ENCODE measurements at places on chromosomes 5 and 9. TPM values are rescaled to one million over a fixed set of nuclear protein-coding genes. Genes with fewer than 3 reads are reported as not detected.

GRCh38 chr9:91845879-91846278 is 104.1 kb downstream of the ROR2 start:
- peaks cover 26% of the 10 kb centered on the region for H3K4me1 ChIP-seq
- H3K36me3 ChIP-seq: no peaks in the 10 kb centered on the region
- no peaks in the 10 kb centered on the region for H3K27me3 ChIP-seq
- no peak overlapping the region for H3K27ac ChIP-seq
- peak; percentile 19 for DNase-seq

ACTBL2 gene
- 0.34 TPM for polyA plus RNA-seq

GRCh38 chr5:150036513-150036912 is 36.0 kb downstream of the HMGXB3 start:
- H3K36me3 ChIP-seq: peaks cover 70% of the 10 kb centered on the region
- H3K27ac ChIP-seq: peak overlapping the region; percentile 79
- no peaks in the 10 kb centered on the region for H3K27me3 ChIP-seq
- peaks cover 32% of the 10 kb centered on the region for H3K4me1 ChIP-seq
- peak overlapping the region; percentile 34 for H3K4me3 ChIP-seq

FRRS1L gene
- 0.20 TPM for polyA plus RNA-seq

DNA sequence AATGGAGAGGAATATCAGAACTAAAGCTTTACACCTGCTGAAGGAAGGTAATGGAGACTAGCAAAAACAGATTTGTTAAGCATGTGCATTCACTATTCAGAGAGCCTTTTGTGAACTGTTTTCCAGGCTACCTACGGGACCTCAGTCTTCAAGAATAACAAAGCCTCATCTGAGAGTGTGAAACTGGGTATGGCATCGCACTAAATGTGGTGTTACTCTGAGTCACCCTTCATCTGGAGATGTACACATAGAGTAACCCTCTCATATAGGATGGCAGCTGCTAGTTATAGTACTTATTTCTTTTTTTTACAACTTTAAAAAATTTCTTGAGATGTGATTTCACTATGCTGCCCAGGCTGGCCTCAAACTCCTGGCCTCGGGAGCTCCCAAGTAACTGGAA is 306.8 kb downstream of the ZNF608 start:
- H3K4me3 ChIP-seq: no peak overlapping the region
- no peak overlapping the region for H3K27ac ChIP-seq

NAIF1 gene
- 4.8 TPM for polyA plus RNA-seq

DNA sequence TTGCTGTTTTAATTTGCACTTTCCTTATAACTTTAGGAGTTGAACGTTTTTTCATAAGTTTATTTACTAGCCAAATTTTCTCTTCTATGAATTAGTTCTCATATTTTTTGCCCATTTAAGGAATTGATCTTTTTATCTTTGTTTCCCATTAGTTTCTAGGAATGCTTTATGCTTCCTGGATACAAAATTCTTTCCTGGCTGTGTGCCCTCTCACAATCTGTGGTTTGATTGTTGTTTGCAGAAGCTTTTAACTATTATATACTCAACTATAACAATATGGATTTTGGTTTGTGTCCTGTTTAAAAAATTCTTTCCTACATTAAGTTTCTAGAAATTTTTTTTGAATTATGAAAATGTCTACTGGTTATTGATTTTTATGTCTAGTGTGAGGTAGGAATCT is 206.3 kb downstream of the CSNK1G3 start:
- H3K4me1 ChIP-seq: no peaks in the 10 kb centered on the region
- DNase-seq: no peak
- no peaks in the 10 kb centered on the region for H3K27me3 ChIP-seq
- no peak overlapping the region for H3K27ac ChIP-seq
- H3K4me3 ChIP-seq: no peak overlapping the region

DNA sequence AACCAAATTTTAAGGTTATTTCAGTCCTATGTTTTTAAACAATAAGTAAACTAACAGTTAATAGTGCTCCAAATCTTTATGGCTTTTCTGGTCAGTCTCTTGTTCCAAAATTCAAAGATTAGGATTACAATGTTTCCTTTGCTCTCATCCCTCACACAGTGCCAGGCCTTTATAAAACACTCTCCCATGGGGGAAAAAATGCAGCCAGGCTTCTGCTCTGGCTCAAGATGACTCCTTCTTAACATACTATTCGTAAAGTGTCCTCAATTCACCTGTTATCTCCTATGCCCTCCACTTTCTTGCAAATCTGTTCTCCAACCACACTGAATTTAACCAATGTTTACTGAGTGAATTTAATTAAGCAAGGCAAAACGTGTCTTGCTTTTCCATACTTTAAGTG is 1.4 kb downstream of the CEP120 start:
- H3K36me3 ChIP-seq: 0 out of 2 replicates have a peak, but pooled peaks cover 3% of the 10 kb centered on the region
- H3K27ac ChIP-seq: no peak overlapping the region
- peaks cover 5% of the 10 kb centered on the region for H3K4me1 ChIP-seq
- peak; percentile 29 for DNase-seq
- H3K4me3 ChIP-seq: peak overlapping the region; percentile 93

DNA sequence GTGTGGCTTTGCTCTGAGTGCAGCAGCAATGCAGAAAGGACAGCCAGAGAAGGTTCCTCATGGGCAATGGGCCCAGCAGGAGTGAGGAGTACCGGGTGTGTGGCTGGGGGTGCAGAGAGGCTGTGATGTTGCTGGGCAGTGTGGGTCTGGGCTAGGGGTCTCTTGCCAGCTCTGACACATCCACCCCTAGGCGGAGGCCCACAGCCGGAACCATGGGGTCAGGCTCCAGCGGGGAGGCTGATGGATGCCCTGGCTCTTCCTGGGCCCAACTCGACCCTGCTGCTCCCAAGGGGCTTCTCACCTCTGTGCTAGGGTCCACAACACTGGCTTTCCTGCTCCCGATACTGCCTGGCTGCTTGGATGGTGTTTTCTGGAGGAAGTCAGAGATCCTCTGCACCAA is 19.9 kb downstream of the TBC1D9B start:
- peaks cover 50% of the 10 kb centered on the region for H3K36me3 ChIP-seq
- H3K4me1 ChIP-seq: no peaks in the 10 kb centered on the region
- H3K4me3 ChIP-seq: no peak overlapping the region
- no peak overlapping the region for H3K27ac ChIP-seq

- DNase-seq: no peak
- peaks cover 23% of the 10 kb centered on the region for H3K4me1 ChIP-seq
- no peaks in the 10 kb centered on the region for H3K36me3 ChIP-seq
Measured at GRCh38 chr9:22005021-22005701, 3.9 kb downstream of the CDKN2B start.

IZUMO3 gene
- polyA plus RNA-seq: not detected

DNA sequence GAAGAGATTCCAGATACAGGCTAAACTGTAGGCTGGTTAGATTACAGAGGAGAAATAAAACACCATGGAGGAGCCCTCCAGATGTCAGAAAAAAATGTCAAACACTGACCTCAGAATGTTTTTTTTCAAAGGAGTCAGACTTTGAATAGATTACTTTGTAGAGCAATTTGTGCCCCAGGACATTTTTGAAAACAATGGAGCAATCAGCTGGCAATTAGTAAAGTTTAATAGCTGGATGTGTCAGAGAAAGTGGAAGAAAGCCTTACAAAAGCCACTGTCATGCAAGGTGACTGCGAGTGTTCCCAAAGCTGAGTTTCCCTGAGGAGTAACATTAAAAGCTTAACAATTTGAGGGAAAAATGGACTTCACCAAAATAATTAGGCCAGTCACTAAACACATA is 417.8 kb upstream of the CTNND2 start:
- no peaks in the 10 kb centered on the region for H3K4me1 ChIP-seq
- DNase-seq: no peak
- H3K4me3 ChIP-seq: no peak overlapping the region
- no peak overlapping the region for H3K27ac ChIP-seq
- no peaks in the 10 kb centered on the region for H3K36me3 ChIP-seq

DNA sequence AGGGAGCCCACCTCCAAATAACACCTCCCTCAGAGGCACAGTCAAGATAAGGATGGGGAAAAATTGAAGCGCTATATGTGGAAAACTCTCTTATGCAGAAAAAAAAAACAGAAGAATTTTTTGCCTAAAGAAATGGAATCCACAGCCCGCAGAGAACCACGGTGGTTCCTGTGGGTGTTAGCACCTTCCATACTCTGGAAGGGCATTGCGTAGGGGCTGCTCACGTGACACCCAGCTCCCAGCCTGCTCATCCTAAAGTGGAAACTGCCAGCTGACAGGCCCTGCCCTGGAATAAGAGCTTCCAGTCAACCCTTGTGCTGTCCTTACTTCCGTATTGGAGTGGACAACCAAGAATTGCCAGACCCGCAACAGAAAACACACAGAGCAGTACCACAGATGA is 142.5 kb downstream of the FSTL4 start:
- no peak overlapping the region for H3K27ac ChIP-seq
- H3K36me3 ChIP-seq: no peaks in the 10 kb centered on the region
- DNase-seq: no peak
- H3K27me3 ChIP-seq: peaks cover 11% of the 10 kb centered on the region

DNA sequence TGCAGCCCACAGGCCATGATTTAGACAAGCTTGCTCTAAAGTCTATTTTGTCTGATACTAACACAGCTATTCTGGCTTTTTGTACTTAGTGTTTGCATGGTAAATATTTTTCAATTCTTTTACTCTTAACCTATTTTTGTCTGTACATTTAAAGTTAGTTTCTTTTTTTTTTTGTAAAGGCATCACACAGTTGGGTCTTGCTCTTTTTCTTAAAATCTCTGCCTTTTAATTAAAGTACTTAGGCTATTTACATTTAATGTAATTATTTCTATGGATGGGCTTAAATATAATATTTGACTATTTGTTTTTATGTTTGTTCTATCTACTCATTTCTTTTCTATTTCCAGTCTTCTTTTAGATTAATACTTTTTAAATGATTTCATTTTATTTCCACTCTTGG is 49.7 kb upstream of the MAST4 start:
- H3K4me3 ChIP-seq: no peak overlapping the region
- no peak overlapping the region for H3K27ac ChIP-seq
- no peak for DNase-seq
- H3K36me3 ChIP-seq: no peaks in the 10 kb centered on the region
- H3K27me3 ChIP-seq: no peaks in the 10 kb centered on the region

DNA sequence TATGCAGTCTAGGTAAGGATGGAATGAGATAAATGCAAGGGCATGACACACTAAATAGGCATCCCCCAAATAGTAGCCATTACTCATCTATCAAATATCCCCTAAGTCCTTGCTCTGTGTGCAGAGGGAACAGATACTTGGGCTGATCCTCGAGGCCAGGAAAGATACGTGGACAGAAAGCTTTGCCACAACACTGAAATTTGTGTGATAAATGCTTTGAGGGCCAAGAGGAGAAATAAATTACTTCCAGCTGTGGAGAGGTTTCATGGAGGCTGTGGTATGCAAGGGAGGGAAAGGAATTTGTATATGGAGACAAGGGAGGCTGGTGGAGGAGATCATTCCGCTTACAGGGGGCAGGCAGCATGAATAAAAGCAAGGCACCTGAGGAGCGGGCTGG is 18.5 kb downstream of the ATOX1 start:
- H3K36me3 ChIP-seq: no peaks in the 10 kb centered on the region
- H3K4me1 ChIP-seq: peaks cover 71% of the 10 kb centered on the region
- DNase-seq: peak; percentile 94
- no peaks in the 10 kb centered on the region for H3K27me3 ChIP-seq
- H3K27ac ChIP-seq: peak overlapping the region; percentile 99
- H3K4me3 ChIP-seq: peak overlapping the region; percentile 64

GRCh38 chr9:69513141-69513820 is 158.9 kb downstream of the APBA1 start:
- H3K36me3 ChIP-seq: no peaks in the 10 kb centered on the region
- no peak for DNase-seq
- no peaks in the 10 kb centered on the region for H3K27me3 ChIP-seq
- H3K4me1 ChIP-seq: no peaks in the 10 kb centered on the region

DNA sequence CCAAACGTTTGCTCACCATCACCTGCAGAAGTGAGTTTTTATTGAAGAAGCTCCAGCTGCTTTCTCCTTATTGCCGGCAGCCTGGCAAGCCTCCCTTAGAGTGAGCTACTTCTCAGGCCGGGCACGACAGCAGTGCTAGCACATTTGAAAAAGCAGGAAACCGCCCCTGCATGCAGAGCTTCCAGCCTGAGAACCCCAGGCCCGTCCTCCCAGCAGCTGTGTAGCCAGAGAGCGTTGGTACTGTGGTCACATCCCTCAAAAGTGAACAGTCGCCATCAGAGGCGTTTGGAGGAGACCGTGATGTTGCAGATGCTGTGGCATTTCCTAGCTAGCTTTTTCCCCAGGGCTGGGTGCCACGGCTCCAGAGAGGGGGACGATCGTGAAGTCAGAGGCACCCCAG is 23.5 kb downstream of the SLC25A25 start:
- peak; percentile 54 for DNase-seq
- H3K27ac ChIP-seq: peak overlapping the region; percentile 63
- H3K27me3 ChIP-seq: no peaks in the 10 kb centered on the region
- peak overlapping the region; percentile 49 for H3K4me3 ChIP-seq
- H3K4me1 ChIP-seq: peaks cover 27% of the 10 kb centered on the region

DNA sequence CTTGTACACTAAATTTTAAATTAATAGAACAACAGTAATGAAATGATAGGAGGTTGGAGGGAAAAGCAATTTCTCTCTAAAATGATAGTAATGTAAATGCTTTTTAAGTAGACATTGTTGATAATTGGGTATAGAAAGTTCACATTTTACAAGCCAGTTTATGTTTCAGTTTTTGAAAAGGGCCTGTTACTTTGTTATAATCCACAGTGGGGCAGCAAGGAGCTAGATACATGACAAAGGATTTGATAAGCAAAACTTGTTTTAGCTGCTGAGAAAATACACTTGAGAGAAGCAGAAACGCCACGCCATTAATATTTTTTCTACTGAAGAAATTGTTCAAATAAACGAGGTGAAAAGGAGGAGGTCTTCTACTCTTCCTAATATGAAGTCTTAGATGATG is 30.2 kb downstream of the SREK1 start:
- H3K4me3 ChIP-seq: no peak overlapping the region
- H3K36me3 ChIP-seq: peaks cover 63% of the 10 kb centered on the region
- DNase-seq: peak; percentile 59
- no peaks in the 10 kb centered on the region for H3K27me3 ChIP-seq
- no peaks in the 10 kb centered on the region for H3K4me1 ChIP-seq

GRCh38 chr9:38649731-38650363 is 29.5 kb upstream of the ANKRD18A start:
- no peaks in the 10 kb centered on the region for H3K27me3 ChIP-seq
- H3K36me3 ChIP-seq: no peaks in the 10 kb centered on the region
- no peak for DNase-seq

DNA sequence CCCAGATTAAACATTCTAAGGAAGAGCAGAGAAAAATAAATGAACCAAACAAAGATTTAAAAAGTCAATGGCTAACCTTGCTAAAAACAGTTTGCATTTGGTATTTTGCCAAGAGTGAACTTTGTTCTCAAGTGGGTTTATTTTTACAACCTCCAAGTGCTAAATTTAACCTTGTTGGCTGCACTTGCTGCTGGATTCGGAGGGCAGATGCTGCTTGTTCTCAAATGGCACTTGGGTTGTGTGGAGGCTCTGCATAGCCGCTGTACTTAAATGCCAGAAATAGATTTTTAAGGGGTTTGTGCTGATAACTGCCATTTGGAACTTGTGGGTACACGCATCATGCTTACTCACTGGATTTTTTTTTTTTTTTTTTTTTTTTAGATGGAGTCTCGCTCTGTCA is 13.3 kb upstream of the SPATA24 start:
- H3K27ac ChIP-seq: no peak overlapping the region
- peaks cover 8% of the 10 kb centered on the region for H3K36me3 ChIP-seq
- H3K4me1 ChIP-seq: no peaks in the 10 kb centered on the region
- no peaks in the 10 kb centered on the region for H3K27me3 ChIP-seq

- peaks cover 22% of the 10 kb centered on the region for H3K4me1 ChIP-seq
- no peak overlapping the region for H3K27ac ChIP-seq
- H3K27me3 ChIP-seq: no peaks in the 10 kb centered on the region
Measured at GRCh38 chr5:96778409-96778808, 29.3 kb downstream of the ERAP1 start.

GRCh38 chr5:55483885-55484284 is 50.9 kb downstream of the PLPP1 start:
- H3K36me3 ChIP-seq: no peaks in the 10 kb centered on the region
- no peak overlapping the region for H3K4me3 ChIP-seq
- H3K27me3 ChIP-seq: no peaks in the 10 kb centered on the region
- no peak overlapping the region for H3K27ac ChIP-seq
- no peak for DNase-seq
